Stimulated activated CD4-positive, alpha-beta T cell treated with anti-CD3 and anti-CD28 coated beads, Interleukin-15, amount 100 ng/mL, for 48 hours (primary cell): ENCODE measurements at places on chromosomes 5 and 9.

DNA sequence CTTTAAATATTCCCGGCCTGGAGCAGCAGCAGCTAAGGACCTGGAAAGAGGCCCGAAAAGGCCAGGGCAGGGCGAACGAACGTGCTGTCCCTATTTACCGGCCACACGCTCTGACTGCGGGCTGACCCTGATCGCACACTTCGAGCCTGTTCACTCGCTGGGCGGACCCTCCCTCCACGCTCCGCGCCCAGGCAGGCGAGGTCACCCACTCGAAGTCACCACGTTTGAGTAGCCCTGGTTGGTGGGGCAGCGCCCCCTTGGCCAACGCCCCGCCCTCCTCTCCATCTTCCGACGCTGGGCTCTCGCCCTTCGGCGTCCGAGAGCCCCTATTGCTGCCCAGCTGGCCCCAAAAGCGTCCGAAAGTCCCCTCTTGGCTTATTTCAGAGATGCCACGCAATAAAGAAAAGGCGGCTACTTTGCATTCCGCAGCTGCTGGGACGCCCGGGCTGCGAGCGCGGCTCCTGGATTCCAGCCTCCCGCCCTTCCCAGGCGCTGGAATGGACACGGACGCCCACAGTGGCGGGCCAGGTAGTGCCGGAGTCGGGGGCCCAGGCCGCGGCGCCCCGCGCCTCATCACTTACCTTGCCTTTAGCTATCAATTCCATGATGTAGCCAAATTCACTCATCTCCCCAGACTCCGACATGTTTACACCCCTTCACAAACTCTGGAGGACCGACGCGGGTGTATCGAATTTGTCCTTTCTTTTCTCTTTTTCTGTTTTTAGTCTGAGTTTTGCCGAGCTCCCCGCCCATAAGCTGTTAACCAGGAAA, 9.9 kb upstream of the TRIM36 start:
- DNase-seq, result no peak

DNA sequence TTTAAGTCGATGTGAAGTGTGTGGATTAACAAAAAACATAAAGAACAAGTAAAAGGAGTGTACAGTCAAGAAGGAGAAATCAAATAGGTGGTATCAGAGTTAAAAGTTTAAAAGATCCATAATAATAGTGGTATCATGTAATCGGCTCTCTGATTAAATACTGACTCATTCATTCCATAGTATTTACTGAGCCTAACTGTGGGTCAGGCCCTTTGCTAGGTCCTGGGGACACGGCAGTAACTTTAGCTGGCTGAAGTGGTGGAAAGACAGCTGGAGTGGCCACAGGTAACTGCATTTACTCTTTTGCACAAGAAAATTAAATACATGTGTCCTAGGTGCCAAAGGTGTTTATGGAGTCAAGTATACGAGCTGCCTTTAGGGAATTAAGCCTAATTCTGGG, 124.0 kb downstream of the GNAQ start:
- no peak for DNase-seq

DNA sequence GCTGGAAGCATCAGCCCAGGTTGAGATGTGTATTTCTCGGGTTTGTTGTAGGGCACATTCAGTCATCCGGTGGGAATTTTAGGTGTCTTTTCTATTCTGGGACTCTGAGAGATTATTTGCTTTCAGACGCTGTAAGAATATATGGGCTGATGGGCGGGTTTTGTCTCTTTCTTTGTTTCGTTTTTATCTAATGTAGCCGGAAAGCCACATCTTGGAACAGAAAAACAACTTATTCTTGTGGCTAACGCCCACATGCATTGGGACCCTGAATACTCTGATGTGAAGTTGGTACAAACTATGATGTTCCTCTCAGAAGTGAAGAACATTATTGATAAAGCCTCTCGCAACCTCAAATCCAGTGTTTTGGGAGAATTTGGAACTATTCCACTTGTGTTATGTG, 22.4 kb downstream of the SCGB3A1 start:
- no peak for DNase-seq

- DNase-seq, result no peak
Observed at GRCh38 chr5:170200876-170201275, 31.9 kb upstream of the C5orf58 start.

- DNase-seq, result no peak
Observed at GRCh38 chr5:42502613-42503470, 79.6 kb downstream of the GHR start.

- no peak for DNase-seq
Observed at GRCh38 chr5:199197-199949, 8.1 kb downstream of the LRRC14B start.

DNA sequence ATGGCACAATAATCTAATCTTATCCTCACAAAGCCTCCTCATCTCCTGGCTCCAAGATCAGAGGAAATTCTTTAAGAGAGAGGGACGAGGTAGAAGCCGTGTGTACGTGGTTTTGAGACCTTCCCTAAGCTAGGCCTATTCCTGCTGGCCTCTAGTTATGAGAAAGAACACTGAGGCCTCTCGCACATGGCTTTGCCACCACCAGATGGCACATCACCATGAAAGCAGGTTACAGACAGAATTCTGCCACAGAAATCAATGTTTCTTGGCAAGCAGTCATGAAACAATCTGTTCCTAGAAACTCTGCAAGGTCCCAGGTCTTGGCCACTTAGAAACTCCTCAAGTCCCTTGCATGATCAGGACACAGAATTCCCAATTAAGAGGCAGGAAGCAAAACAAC, 268.2 kb upstream of the TAS2R1 start:
- no peak for DNase-seq

- no peak for DNase-seq
Observed at GRCh38 chr9:34570376-34570775, 19.1 kb downstream of the CNTFR start.

DNA sequence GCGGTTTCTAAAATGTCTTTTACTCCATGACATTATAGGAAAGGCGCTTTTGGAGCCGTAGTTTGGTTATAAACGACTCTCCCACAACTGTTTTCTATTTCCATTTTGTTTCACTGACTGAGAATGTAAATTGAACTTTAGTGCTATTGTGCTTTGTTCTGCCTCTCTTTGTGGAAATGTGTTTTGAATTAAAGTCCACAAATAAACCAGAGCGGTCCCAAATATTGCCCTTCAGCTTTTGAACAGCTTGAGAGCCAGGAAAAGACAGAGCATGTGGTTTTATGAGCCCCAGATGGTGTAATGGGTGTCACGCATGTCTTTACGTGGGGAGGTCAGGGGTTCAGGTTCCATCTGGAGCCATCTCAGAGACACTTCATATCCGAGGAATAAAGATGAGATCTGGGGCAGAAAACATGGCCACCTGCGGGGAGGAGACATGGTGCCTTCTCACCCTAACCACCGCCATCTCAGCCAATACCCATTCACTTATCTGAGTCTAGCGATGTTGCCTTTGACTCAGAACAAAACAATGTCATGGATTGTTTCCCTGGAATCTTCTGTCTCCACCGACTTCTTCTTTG, 42.5 kb upstream of the ROR2 start:
- no peak for DNase-seq

GRCh38 chr9:19028835-19029451, 4.1 kb downstream of the SAXO1 start:
- DNase-seq, result no peak

DNA sequence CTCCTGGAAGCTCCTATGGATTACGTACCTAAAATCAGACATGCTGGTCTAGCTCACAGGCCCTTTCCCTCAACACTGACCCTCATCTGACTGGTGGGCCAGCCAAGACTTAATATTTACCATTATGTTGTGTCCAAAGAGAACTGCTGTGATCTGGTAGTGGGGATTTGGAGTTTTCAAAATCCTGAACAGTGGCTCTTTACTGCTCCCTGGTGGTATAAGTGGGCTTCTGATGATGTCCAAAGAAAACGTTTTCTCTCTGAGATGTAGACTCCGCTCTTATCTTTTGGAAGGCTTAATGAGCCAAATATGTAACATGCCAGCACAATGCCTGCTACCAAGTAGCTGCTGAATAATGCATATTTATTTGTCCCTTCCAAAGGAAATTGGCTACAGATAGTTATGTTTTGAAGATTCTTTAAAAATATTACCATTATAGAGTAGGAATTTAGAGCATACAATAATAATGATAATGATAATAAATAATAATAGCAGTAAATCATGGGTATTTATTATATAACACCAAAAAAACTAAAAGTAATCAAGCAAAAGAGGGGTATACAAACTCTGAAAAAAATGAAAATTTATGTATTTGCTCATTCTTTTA, 406.6 kb upstream of the TNC start:
- DNase-seq, result no peak

DNA sequence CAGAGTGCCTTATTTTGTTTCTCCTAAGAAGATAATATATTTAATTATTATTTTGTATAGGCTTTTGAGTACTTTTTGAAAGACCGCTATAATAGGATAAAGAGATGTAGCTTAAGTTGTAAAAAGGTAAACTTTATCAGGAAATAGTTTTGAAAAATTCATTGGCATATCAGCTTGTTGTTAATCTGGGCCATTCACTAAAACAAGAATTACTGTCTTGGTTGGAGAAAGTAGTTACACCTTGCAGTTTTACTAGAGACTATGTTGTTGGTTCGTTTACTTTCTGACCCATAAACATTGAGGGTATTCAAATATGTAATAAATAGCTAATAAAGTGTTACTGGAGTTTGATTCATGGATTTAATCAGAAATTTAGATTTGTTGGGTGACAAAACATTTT, 33.7 kb downstream of the TNPO1 start:
- DNase-seq, result no peak

- no peak for DNase-seq
Observed at GRCh38 chr9:132985071-132985350, 6.5 kb downstream of the GFI1B start.

GRCh38 chr5:67047616-67048015, 149.0 kb downstream of the CD180 start:
- no peak for DNase-seq

- DNase-seq, result no peak
Observed at GRCh38 chr9:86175223-86175622, 75.9 kb upstream of the GOLM1 start.

DNA sequence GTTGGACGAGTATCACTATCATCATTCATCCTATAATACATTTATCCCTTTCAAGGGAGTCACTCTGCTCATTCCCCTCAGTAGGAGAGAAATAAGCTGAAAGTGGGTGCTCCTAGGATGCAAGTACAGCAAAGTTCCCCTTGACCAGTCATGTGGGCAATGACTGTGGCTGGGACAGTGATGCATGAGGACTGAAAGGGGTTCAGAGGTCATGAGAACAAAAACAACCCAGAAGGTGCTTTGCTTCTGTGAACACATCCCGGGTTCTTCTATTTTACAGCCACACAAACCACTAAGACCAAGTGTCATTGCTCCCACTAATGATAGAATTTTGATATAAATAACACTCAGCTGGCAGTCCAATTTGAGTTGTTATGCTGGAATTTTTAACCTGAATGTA, 177.8 kb upstream of the ADCY2 start:
- no peak for DNase-seq

- DNase-seq, result no peak
Observed at GRCh38 chr9:37035648-37036370, 1.7 kb upstream of the PAX5 start.

- no peak for DNase-seq
Observed at GRCh38 chr9:128124873-128125579, 2.5 kb downstream of the PTGES2 start.

DNA sequence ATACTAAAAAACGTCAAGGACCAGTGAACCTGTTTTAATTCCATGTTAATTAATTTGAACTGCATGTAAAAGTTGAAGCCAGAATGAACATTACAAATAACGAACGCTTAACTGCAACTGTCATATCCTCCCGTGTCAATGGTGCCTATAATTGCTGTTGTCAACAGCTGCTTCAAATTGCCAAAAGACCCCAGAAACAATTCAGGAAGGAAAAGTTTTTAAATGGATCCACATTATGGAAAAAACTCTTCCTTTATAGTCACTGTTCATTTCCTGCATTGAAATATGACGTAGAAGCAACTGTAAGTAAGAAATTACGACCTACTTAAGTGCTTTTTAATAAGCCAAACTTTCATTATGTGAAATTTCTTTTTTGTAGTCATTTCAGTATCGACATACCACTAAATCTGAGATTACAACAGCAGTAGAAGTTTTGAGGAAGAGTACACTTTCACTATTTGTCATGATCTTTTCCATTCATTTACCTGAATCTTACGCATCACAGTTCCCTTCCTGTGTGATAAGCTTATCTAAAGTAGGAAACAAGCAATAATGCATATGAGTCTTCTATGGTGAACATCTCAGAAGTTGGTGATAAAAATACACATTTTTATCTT, 37.8 kb downstream of the MEF2C start:
- no peak for DNase-seq

DNA sequence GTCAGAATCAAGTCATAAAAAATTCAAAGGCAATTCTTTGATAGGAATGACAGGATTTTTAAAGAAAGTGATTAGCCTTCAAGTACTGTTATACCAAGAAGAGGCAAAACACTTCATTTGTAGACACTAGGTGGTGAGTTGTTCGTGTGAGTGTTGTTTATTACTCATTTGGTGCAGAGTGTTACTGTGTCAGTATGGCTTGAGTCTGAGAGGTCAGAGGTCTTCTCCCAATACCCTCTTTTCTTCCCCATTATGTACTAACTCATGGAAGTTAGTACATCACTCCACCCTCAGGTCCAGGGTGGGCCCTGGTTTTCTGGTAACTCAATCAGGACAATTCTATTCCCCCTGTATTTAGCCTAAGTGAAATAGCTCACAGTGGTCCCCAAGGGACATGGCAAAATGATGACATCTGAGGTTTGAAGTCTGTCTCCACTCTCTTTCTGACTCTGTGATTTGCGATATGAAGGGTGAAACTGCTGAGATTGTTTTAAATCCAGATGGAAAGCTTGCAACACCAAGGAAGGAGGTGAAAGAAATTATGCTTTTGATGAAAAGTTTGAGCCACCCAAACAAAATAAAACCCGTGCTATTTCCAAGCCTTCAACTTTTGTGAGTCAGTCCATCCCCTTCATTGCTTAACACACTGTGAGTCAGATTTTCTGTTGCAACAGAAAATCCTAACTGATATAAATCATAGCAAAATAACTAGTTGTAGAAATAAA, 56.8 kb downstream of the NUDT12 start:
- DNase-seq, result no peak

DNA sequence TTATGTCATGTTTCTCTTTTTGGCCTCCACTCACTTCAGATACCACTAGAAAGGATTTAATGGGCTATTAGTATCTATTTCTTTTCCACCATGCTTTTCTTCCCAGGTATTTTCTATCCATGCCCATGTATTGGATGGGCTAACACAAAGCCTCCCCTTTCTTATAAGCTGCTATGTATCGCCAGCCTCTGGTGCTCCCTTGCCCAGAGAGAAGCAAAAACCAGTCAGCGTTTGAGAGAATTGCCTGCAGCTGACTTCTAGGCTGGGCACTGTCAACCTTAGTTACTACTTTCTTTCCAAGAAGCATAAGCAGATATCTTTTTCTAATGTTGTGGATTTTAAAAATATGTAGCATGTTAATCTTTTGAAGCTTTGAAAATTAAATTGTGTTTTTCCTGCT, 30.2 kb upstream of the HSPB3 start:
- no peak for DNase-seq

GRCh38 chr9:77304543-77304942, 127.2 kb downstream of the VPS13A start:
- no peak for DNase-seq

DNA sequence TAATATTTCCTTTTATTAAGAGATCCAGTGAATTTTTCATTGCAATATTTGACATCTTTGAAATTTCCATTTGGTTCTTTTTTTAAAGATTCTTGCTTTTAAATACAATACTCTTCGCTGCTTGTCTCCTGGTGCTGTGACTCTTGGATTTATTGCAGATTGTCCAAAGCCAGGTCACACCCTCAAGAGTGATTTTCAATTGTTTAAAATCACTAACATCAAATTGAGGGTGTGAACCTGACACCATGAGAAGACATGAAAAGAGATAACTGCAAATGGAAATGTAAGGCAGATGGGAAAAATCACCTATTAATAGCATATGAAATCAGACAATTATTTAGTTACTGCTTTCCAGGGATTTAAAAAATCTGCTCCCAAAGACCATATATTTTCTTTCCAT, 42.6 kb downstream of the ANXA1 start:
- no peak for DNase-seq
